Activated T-cell treated with anti-CD3 and anti-CD28 coated beads for 24 hours (primary cell): ENCODE measurements at places on chromosomes 16 and 17.

GRCh38 chr17:38544175-38544838 lies 61.4 kb downstream of the SRCIN1 start:
- DNase-seq: no peak

- DNase-seq: no peak
These were observed 3.3 kb downstream of the CDK5R1 start for GRCh38 chr17:32490101-32490482.

- DNase-seq: no peak
These were observed 16.0 kb upstream of the TANC2 start for GRCh38 chr17:62950067-62950466.

GRCh38 chr17:34300652-34301370 lies 15.3 kb downstream of the CCL11 start:
- no peak for DNase-seq

GRCh38 chr16:9660898-9661297 lies 521.3 kb downstream of the GRIN2A start:
- DNase-seq: no peak

DNA sequence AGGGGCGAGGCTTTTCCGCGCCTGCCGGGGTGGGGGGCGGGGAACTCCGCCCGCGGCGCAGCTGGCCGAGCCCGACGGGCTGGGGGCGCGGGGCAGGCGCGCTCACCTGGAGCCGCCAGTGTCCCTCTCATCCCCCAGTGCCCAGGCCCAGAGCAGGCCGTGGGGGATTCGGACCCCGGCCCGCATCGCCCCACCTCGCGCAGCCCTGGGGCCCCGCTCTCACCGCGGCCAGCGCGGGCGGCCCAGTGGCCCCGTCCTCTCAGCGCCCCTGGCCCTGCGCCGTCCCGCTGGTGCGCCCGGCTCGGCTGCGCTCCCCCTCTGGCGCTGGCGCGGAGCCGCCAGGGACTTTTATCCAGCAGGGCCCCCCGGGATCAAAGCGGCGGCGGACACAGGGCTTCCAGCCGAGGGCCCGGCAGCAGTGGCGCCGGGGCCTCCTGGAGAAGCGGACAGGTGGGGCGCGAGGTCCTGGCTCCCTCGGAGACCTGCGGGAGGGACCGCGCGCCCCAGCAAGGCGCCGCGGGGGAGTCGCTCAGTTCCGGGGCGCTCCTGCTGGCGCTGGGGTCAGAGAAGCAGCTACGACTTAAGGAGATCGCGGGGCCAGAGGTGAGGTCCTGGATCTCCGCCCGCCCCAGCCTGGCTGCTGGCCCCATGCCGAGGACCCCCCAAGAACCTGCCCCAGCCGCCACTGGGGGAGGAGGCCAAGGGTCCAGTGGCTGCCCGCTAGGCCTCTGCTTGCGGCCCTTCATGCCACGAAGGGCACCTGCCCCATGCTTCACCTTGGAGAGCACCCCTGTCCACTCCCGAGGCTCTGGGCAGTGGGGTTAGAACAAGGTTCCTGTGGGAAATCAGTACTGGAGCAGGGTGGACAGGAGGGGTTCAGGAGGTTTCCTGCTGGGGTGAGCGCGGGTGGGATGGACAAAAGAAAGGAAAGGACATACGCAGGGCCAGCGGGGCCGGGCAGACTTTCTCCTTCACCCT lies 823 bp upstream of the NOTUM start:
- DNase-seq: no peak

GRCh38 chr17:19304209-19304608 lies 58.3 kb downstream of the B9D1 start:
- DNase-seq: no peak

- peak; percentile 6 for DNase-seq
These were observed at the start of gene HCRT for GRCh38 chr17:42184713-42185620. Gene HCRT, minus strand, starts transcription at chr17:42185452. Its CDS starts 87 bp downstream, at chr17:42185365.
